Aorta (tissue), 5 donors: ENCODE measurements at places on chromosomes 5 and 9.

DNA sequence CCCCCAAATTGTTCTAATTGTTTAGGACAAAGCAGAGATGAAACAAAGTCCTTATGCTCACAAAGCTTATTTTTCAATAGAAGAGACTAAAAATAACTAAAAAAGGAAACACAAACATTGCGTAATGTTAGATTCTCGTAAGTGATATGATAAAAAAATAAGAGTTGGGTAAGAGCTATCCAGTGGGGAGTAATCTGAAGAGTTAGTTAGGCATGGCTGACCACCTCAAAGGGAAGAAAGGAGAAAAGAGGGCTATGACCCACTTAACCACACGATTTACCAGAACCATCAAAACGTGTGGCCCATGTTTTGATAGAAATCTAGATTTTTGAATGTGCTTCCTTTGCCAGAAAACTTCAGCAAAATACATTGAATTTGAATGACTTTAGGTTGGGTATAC, 1296.8 kb upstream of the NUDT12 start:
- H3K27me3 ChIP-seq: no peaks in the 10 kb centered on the region
- DNase-seq: no peak
- H3K36me3 ChIP-seq: no peaks in the 10 kb centered on the region
- no peak overlapping the region for H3K27ac ChIP-seq
- H3K4me1 ChIP-seq: no peaks in the 10 kb centered on the region

DNA sequence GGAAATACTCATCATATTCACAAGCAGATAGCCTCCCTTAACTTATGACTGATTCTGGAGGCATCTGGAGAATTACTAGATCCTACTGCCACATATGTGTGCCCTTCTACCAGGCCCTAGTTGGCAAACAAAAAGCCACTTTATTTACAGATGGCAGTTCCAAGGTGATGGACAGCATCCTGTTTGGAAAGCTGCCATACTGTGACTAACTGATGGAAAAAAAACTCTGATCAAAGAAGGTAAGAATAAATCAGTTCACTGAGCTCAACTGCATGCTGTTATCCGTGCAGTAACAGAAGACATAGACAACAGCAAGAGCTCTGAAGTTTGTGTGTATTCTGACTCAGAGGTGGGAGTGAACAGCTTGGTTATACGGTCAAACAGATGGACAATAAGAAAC, 279.8 kb upstream of the POU5F2 start:
- H3K27ac ChIP-seq: no peak overlapping the region
- no peak overlapping the region for H3K4me3 ChIP-seq
- H3K4me1 ChIP-seq: no peaks in the 10 kb centered on the region

DNA sequence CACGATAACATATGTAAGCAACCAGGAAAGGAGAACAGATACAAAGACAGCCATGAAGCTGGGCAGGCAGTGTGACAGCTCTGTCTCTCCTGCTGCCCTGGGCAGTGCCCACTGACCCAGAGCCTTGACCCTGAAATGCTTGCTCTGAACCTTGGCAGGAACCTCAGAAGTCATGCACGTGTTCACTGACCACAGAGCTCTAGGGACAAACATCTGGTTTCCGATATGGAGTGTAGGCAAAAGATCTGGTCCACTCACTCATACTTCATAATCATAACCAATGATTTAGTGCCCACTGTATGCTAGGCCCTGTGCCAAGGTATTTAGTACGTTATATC, 102.6 kb downstream of the FSTL4 start:
- no peaks in the 10 kb centered on the region for H3K36me3 ChIP-seq
- DNase-seq: no peak
- H3K4me3 ChIP-seq: no peak overlapping the region
- H3K27ac ChIP-seq: no peak overlapping the region

GRCh38 chr9:136218271-136218670, 13.3 kb upstream of the LHX3 start:
- H3K4me3 ChIP-seq: no peak overlapping the region
- H3K27ac ChIP-seq: no peak overlapping the region
- peaks cover 7% of the 10 kb centered on the region for H3K36me3 ChIP-seq
- no peaks in the 10 kb centered on the region for H3K27me3 ChIP-seq

DNA sequence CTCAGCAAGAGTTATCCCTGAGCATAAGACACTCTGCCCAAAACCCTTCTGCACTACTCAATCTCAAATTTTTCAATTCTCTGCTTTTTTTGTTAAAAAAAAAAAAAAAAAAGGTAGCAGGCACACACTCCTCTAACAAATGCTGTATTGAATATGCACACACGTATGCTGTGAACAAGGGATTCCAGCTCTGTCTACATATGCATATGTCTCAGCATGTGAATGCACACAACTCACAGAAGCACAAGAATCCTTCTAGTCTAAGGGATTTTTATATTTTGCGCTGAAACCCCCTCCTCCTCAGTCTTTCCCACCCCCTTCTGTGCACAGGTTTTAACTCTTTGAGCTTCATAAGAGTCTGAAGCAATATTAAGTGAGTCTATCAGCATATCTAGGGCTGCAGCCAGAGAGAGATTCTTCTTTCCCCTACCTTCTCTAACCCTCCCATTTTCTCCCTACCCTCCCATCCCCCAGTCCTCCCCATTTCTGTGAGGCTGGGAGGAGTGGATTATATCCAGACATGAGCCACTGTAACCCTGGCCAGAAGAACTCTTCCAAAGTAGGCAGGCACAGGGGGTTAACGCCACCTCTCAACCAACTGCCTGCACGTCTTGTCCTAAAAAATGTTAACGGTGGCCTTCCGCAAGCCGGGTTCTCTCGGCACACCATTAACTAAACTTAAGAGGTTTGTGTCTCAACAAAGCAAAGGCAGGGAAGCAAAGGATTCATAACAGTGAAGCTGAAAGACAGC, 1.0 kb downstream of the GABRB2 start:
- DNase-seq: no peak
- H3K4me3 ChIP-seq: no peak overlapping the region
- H3K36me3 ChIP-seq: no peaks in the 10 kb centered on the region
- H3K4me1 ChIP-seq: no peaks in the 10 kb centered on the region
- no peak overlapping the region for H3K27ac ChIP-seq

GRCh38 chr9:75185585-75186170, 97.4 kb downstream of the OSTF1 start:
- no peaks in the 10 kb centered on the region for H3K36me3 ChIP-seq
- H3K27me3 ChIP-seq: no peaks in the 10 kb centered on the region
- H3K27ac ChIP-seq: no peak overlapping the region
- DNase-seq: no peak
- H3K4me1 ChIP-seq: no peaks in the 10 kb centered on the region

- DNase-seq: no peak
- no peaks in the 10 kb centered on the region for H3K4me1 ChIP-seq
- no peaks in the 10 kb centered on the region for H3K27me3 ChIP-seq
Measured at GRCh38 chr9:133224762-133225161, 15.7 kb upstream of the OBP2B start.

DNA sequence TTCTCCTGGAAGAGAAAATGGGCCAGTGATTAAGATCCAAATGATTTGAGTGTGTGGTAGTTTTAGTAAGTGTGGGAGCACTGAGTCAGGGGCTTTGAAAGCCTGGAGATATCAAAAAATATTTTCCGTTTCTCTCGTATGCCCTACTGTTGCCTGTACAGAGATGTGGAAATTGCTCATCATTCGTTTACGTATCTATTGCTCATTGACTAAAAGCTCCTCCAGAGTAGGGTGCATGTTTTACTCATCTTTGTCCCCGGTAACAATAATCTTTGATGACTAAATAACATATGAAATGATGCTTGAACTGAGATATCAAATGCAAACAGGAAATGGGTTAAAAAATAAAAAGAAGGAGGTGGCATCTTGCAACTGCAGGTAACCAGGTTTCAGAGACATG, 114.2 kb upstream of the FST start:
- no peak for DNase-seq
- no peak overlapping the region for H3K27ac ChIP-seq
- no peaks in the 10 kb centered on the region for H3K27me3 ChIP-seq
- peaks cover 5% of the 10 kb centered on the region for H3K4me1 ChIP-seq
- H3K4me3 ChIP-seq: no peak overlapping the region

DNA sequence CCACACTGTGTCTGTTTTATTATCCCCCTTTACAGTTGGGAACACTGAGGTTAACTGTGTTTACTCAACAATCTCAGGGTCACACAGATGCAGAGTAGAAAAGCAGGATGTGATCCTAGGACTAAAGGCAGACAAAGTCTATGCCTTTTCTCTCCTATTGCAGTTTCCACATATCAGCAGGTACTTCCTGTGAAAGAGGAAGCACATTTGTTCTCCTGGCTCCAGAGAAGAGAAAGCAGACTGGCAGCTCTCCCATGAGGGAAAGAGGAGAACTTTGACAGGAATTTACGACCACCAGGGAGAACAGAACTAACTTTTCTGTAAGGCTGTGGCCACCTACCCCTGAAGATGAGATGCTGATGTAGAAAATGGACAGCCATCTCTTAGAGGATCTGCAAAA, 84.2 kb upstream of the TNC start:
- H3K27ac ChIP-seq: no peak overlapping the region
- H3K36me3 ChIP-seq: no peaks in the 10 kb centered on the region
- H3K4me3 ChIP-seq: no peak overlapping the region
- H3K27me3 ChIP-seq: no peaks in the 10 kb centered on the region
- H3K4me1 ChIP-seq: peaks cover 3% of the 10 kb centered on the region
- DNase-seq: no peak

- no peaks in the 10 kb centered on the region for H3K27me3 ChIP-seq
- H3K27ac ChIP-seq: no peak overlapping the region
- no peak for DNase-seq
- no peak overlapping the region for H3K4me3 ChIP-seq
- no peaks in the 10 kb centered on the region for H3K4me1 ChIP-seq
Measured at GRCh38 chr9:110202232-110202631, 5.7 kb downstream of the C9orf152 start.

GRCh38 chr5:149427374-149427773, 48.3 kb upstream of the IL17B start:
- H3K27me3 ChIP-seq: no peaks in the 10 kb centered on the region
- no peak overlapping the region for H3K27ac ChIP-seq
- no peaks in the 10 kb centered on the region for H3K4me1 ChIP-seq
- peaks cover 14% of the 10 kb centered on the region for H3K36me3 ChIP-seq

DNA sequence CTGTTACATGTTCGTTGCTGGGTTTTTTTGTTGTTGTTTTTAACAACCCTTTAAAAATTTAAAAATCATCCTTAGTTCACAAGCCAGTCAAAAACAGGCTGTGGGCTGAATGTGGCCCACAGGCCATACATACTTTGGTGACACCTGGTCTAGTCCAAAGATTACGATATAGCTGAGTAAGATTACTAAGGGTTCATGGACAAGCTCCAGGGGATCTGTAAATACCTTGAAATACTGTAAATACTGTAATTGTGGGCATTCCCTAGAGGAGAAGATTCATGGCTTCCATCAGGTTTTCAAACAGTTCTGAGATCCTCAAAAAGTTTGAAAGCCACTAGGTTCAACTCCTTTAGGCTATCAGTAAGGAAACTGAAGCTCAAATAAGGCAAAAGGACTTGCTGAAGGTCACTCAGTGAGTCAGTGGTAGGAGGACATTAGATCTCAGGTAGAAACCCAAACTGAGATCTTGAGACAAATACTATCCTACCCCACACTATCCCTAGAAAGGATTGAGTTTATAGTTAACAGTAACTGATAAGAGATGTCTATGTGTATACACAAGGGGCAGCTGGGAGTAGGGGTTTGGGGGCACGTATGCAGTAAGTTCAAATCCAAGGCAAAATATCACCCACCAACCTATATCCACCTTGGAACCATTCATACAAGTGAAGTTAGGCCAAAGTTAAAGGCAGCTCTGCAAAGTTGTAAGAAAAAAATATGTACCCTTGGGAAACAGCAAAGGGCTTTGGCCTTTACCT, 17.8 kb downstream of the RAB14 start:
- peak overlapping the region; percentile 10 for H3K4me3 ChIP-seq
- no peaks in the 10 kb centered on the region for H3K36me3 ChIP-seq
- no peaks in the 10 kb centered on the region for H3K27me3 ChIP-seq

- no peaks in the 10 kb centered on the region for H3K27me3 ChIP-seq
- no peaks in the 10 kb centered on the region for H3K36me3 ChIP-seq
- H3K4me3 ChIP-seq: no peak overlapping the region
- H3K27ac ChIP-seq: no peak overlapping the region
- H3K4me1 ChIP-seq: peaks cover 2% of the 10 kb centered on the region
Measured at GRCh38 chr9:109418827-109419226, 79.3 kb downstream of the PTPN3 start.

DNA sequence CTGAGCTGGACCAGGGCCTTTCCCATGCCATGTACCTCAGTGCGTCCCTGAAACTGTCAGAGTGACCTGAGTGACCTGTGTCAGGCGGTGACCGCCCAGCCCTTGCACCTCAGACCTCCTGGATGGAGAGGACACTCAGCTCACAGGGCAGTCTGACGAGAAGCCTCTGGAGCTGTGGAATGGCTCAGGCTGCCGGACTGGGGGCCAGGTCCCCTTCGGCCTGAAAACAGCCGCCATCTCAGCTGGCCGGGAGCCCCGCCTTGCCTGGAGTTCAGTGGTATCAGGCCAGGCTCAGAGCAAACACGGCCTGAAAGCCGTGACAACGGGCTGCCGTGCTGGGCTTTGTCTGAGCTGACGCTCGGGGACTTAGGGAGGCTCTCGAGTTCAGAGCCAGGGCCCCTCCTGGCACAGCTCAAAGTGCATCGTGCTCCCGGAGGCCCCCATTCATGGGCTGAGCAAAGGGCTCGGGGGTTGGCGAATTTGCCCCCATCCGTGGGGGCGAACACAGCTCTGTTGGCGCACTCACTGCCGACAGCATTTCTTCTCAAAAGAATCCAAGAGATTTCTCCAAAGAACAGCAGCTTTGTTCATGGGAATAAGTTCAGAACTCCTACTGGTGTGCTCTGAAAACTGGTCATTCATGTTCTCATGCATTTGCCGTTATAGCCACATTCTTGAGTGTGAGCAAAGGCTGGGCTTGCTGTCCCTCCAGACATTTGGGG, 8.4 kb upstream of the SLC9A3 start:
- no peaks in the 10 kb centered on the region for H3K27me3 ChIP-seq
- no peak overlapping the region for H3K4me3 ChIP-seq
- no peaks in the 10 kb centered on the region for H3K36me3 ChIP-seq
- H3K4me1 ChIP-seq: no peaks in the 10 kb centered on the region

GRCh38 chr9:131030239-131031004, 21.4 kb downstream of the LAMC3 start:
- no peak for DNase-seq
- no peaks in the 10 kb centered on the region for H3K27me3 ChIP-seq
- H3K36me3 ChIP-seq: no peaks in the 10 kb centered on the region
- H3K4me3 ChIP-seq: no peak overlapping the region
- H3K27ac ChIP-seq: no peak overlapping the region
- H3K4me1 ChIP-seq: no peaks in the 10 kb centered on the region

- no peak overlapping the region for H3K4me3 ChIP-seq
- no peaks in the 10 kb centered on the region for H3K4me1 ChIP-seq
- no peak for DNase-seq
- H3K27me3 ChIP-seq: no peaks in the 10 kb centered on the region
- H3K27ac ChIP-seq: no peak overlapping the region
Measured at GRCh38 chr9:72902268-72902667, 50.6 kb downstream of the ALDH1A1 start.
